ENCODE measurements at places on chromosomes 5 and 9. TPM values are rescaled to one million over a fixed set of nuclear protein-coding genes. Genes with fewer than 3 reads are reported as not detected.

DNA sequence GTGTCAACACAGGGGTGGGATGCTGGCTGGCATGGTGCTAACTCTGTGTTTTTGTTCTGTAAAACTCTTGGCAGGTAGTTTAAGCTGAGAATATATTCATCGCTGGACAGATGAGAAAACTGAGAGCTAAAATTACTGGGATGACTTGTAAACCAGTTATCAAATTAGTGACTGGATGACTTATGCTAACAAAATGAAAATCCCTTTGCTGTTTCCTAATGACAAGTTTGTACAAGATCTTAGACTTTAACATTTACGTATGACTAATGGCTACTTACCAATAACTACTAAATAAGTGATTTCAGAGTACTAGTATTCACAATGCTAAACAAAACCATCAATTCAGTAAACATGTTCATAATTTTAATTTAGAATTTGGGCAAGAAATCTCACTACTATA, 854.8 kb upstream of the ARRDC3 start:
- no peaks in the 10 kb centered on the region for H3K36me3 ChIP-seq
- no peaks in the 10 kb centered on the region for H3K4me1 ChIP-seq
- no peak overlapping the region for H3K27ac ChIP-seq
- H3K4me3 ChIP-seq: no peak overlapping the region

- no peaks in the 10 kb centered on the region for H3K36me3 ChIP-seq
- DNase-seq: no peak
- no peak overlapping the region for H3K27ac ChIP-seq
Measured at GRCh38 chr9:126430124-126430523, 103.5 kb downstream of the MVB12B start.

Gene SPATA31D1
- total RNA-seq: not detected

Gene ASPN
- total RNA-seq: not detected

DNA sequence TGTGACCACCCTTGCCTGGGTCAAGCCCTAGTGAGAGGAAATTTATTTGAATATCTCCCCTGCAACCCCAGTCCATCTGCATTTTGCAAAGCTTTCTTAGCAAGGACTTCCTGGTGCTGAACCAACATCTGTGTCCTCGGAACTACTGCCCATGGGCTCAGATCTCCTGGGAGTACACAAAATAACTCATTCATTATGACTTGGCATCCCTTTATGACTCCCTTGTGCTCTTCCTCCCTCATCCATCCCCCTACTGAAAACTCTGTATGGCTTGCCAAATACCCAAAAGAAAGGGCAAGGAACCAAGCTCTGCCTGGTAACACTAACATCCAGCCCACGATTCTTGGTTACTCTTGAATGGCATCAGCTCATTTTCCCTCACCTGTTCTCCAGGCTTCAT, 368.5 kb downstream of the NTRK2 start:
- DNase-seq: no peak
- no peaks in the 10 kb centered on the region for H3K36me3 ChIP-seq
- H3K4me3 ChIP-seq: no peak overlapping the region
- no peak overlapping the region for H3K27ac ChIP-seq
- H3K27me3 ChIP-seq: peaks cover 2% of the 10 kb centered on the region
- no peaks in the 10 kb centered on the region for H3K4me1 ChIP-seq

DNA sequence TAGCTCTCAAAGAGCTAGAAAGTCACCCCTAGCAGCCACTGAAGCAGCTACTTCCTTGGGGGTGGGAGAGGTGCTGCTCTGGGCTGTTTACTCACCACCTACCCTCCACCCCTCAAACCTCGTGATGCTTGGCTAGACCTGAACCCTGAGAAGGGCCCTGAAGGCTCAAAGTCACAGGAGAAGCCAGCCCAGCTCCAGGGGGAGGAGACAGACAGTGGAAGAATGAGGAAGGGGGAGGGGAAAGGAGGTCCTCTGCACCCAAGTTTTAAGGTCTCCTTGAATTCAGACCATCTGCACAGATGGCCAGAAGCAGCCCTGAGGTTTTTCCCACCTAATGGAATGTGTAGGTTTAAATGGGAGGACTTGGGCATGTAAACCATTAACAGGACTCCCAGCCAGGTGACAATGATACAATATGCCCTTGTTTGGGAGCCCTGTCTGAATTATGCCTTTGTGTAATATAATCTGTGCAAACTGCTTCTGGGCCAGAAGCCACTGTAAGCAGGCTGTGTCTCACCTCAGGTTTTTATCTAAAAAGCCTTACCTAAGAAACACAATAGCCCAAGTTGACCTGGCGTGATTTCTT, 180.5 kb downstream of the PIK3R1 start:
- no peak overlapping the region for H3K4me3 ChIP-seq
- H3K36me3 ChIP-seq: no peaks in the 10 kb centered on the region
- no peak overlapping the region for H3K27ac ChIP-seq
- no peaks in the 10 kb centered on the region for H3K27me3 ChIP-seq

- H3K27me3 ChIP-seq: peaks cover under 1% of the 10 kb centered on the region
- peaks cover 42% of the 10 kb centered on the region for H3K4me1 ChIP-seq
- no peak for DNase-seq
- H3K4me3 ChIP-seq: no peak overlapping the region
Measured at GRCh38 chr5:122400938-122401337, 88.9 kb downstream of the SNCAIP start.

DNA sequence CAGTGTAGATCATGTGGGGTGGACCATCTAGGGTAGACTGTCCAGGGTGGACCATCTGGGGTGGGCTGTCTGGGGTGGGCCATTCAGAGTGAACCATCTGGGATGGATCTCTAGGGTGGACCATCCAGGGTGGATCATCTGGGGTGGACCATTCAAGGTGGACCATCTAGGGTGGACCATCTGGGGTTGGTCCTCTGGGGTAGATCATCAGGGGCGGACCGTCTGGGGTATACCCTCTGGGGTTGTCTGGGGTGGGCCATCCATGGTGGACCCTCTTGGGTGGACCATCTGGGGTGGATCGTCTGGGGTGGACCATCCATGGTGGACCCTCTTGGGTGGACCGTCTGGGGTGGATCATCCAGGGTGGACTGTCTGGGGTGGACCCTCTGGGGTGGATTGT, 64.3 kb downstream of the KCNT1 start:
- H3K4me3 ChIP-seq: no peak overlapping the region
- peaks cover 13% of the 10 kb centered on the region for H3K36me3 ChIP-seq
- peaks cover 11% of the 10 kb centered on the region for H3K27me3 ChIP-seq
- no peak for DNase-seq

Gene C9orf40
- 10.4 TPM for total RNA-seq

Gene ZNF782
- 4.9 TPM for total RNA-seq

DNA sequence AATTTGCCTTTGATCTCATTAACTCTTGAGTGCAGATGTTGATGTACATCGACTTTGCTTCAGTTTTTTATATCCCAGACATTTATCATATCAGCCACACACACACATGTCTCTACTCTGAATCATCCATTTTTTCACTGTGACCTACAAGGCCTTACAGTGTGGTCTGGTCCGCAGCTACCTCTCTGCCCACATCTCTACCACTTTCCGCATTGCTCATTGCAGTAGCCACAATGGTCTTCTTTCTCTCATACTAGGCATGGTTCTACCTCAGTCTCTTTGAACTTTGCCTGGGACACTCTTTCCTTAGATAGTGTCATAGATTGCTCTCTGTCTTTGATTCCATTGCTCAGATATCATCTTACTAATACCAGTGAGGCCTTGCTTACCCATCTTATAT, 87.9 kb upstream of the FSD1L start:
- H3K27ac ChIP-seq: no peak overlapping the region
- H3K4me3 ChIP-seq: no peak overlapping the region
- no peak for DNase-seq
- H3K4me1 ChIP-seq: no peaks in the 10 kb centered on the region

Gene FST
- total RNA-seq: 0.98 TPM

DNA sequence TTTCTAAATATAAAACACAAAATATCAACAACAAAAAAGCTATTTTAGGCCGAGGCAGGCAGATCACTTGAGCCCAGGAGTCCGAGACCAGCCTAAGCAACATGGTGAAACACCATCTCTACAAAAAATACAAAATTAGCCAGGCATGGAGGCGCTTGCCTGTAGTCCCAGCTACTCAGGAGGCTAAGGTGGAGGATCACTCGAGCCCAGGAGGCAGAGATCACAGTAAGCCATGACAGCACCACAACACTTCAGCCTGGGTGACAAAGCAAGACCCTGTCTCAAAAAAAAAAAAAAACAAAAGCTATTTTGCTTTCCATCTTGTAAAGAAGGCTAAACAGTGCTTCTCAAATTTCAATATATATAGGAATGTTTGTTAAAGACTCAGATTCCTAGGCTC, 11.3 kb downstream of the C5orf15 start:
- H3K27ac ChIP-seq: no peak overlapping the region
- no peak for DNase-seq
- peaks cover 2% of the 10 kb centered on the region for H3K27me3 ChIP-seq

GRCh38 chr5:172091956-172092732, 85.7 kb upstream of the FBXW11 start:
- H3K27ac ChIP-seq: no peak overlapping the region
- H3K36me3 ChIP-seq: peaks cover 10% of the 10 kb centered on the region
- H3K4me1 ChIP-seq: peaks cover 8% of the 10 kb centered on the region
- peaks cover 12% of the 10 kb centered on the region for H3K27me3 ChIP-seq

DNA sequence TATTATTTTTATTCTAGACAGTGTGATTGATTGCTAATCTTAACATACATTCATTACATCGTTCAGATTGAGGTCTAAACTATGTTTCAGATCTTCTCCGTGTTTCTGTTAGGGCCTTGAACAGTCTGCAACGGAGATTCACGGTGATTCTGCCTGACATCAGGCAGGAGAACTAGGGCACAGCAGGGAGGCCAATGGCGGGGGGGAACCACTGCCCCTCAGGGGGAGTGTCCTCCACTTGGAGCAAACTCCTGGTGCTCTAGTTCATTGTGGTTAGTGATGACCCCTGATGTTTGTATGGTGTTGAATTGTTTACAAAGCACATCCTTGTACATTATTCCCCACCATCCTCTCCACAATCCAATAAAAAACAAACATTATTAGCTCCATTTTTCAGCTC, 173.5 kb downstream of the ZNF608 start:
- peaks cover 54% of the 10 kb centered on the region for H3K4me1 ChIP-seq
- no peak overlapping the region for H3K4me3 ChIP-seq
- no peak for DNase-seq
- no peak overlapping the region for H3K27ac ChIP-seq

- H3K4me3 ChIP-seq: no peak overlapping the region
- no peak overlapping the region for H3K27ac ChIP-seq
- no peak for DNase-seq
- H3K36me3 ChIP-seq: no peaks in the 10 kb centered on the region
Measured at GRCh38 chr5:62606878-62607277, 28.3 kb downstream of the LRRC70 start.

Gene SNAPC4
- total RNA-seq: 22.9 TPM

- H3K4me3 ChIP-seq: peak within 1 kb of the TSS; percentile 83
- H3K36me3 ChIP-seq: no peaks in the 10 kb centered on the region
- peaks cover 19% of the 10 kb centered on the region for H3K27me3 ChIP-seq
- peak within 1 kb of the TSS; percentile 62 for H3K27ac ChIP-seq
- peak; percentile 83 for DNase-seq
Measured at GRCh38 chr5:170503990-170504596, at the start of gene KCNIP1. Gene KCNIP1, plus strand, starts transcription at chr5:170504020.

GRCh38 chr9:80144856-80145255, 573.1 kb downstream of the TLE4 start:
- no peak overlapping the region for H3K27ac ChIP-seq
- DNase-seq: no peak
- H3K36me3 ChIP-seq: peaks cover 3% of the 10 kb centered on the region
- peaks cover 19% of the 10 kb centered on the region for H3K4me1 ChIP-seq

Gene HSPB3
- total RNA-seq: not detected

GRCh38 chr5:32450952-32451351, 6.4 kb upstream of the ZFR start:
- no peak overlapping the region for H3K27ac ChIP-seq
- H3K36me3 ChIP-seq: no peaks in the 10 kb centered on the region
- H3K4me3 ChIP-seq: no peak overlapping the region
- DNase-seq: no peak
- peaks cover 2% of the 10 kb centered on the region for H3K4me1 ChIP-seq

Gene CD74
- total RNA-seq: 3.1 TPM

GRCh38 chr9:7079051-7079450, 321.3 kb downstream of the KDM4C start:
- no peaks in the 10 kb centered on the region for H3K4me1 ChIP-seq
- H3K27ac ChIP-seq: no peak overlapping the region
- no peaks in the 10 kb centered on the region for H3K36me3 ChIP-seq
- no peak for DNase-seq

GRCh38 chr9:113654605-113655428, 191.3 kb downstream of the RGS3 start:
- H3K36me3 ChIP-seq: no peaks in the 10 kb centered on the region
- peaks cover 8% of the 10 kb centered on the region for H3K27me3 ChIP-seq
- H3K27ac ChIP-seq: no peak overlapping the region
- H3K4me3 ChIP-seq: no peak overlapping the region

DNA sequence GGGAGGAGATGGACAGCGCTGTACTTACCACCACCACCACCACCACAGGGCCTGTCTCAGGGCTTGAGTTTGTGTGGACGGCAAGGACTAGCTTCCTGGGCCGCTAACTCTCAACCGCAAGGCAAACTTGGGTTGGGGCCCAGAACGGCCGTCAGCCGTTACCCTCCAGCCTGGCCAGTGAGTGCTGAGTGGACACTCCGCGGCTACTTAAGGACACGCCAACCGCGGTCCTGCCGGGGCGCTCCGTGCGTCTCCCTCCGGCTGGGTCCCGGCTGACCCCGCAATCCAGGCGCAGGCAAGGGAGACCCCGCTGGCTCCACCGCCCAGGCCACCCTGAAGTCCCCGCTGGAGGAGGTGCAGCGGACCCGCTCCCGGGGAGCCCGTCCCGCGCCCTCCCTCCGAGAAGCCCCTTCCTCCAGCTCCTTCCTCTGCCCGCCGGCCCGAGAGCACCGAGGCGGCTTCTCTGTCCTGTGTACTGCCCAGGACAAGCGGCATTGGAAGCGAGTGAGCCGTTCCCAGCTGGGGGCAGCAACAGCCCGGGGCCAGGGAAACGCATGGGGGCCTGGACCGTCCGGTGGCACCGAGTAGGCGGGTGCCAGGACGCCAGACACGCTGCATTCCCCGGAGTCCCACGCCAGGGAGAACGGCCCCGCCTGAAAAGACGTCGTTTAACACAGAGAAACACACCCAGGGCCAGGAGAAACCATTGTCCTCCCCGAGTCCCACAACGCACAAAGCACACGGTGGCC, 46.6 kb downstream of the HABP4 start:
- no peak for DNase-seq
- H3K4me3 ChIP-seq: no peak overlapping the region
- peaks cover 9% of the 10 kb centered on the region for H3K4me1 ChIP-seq
- H3K36me3 ChIP-seq: no peaks in the 10 kb centered on the region
- peaks cover 2% of the 10 kb centered on the region for H3K27me3 ChIP-seq
